ENCODE measurements at places on chromosomes 12 and 14. TPM values are rescaled to one million over a fixed set of nuclear protein-coding genes. Genes with fewer than 3 reads are reported as not detected.

Gene SLC16A7
- total RNA-seq: 6.8 TPM

Gene TRIM9
- total RNA-seq: 4.0 TPM

Gene UBE2N
- 160 TPM for total RNA-seq

GRCh38 chr14:73443758-73444157 is 14.6 kb downstream of the NUMB start:
- no peak for DNase-seq

GRCh38 chr12:117409286-117409685 is 47.9 kb upstream of the NOS1 start:
- no peak for DNase-seq

GRCh38 chr12:95179011-95179410 is 38.3 kb downstream of the FGD6 start:
- no peak for DNase-seq

DNA sequence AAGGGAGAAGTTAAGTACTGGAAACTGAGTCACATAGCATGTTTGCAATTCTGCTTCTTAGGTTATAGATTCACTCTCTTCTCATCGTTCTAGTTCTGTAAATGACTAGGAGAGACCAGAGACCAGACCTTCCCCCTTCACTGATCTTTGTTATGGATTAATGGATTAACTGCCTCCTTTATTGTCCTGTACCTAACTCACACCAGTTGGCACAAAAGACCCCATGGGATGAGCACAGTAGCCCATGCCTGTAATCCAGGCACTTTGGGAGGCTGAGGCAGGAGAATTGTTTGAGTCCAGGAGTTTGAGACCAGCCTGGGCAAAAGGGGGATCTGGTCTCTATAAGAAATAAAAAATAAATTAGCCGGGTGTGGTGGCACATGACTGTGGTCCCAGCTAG is 20.8 kb downstream of the BCAT1 start:
- DNase-seq: no peak

Gene APOF
- not detected for total RNA-seq

DNA sequence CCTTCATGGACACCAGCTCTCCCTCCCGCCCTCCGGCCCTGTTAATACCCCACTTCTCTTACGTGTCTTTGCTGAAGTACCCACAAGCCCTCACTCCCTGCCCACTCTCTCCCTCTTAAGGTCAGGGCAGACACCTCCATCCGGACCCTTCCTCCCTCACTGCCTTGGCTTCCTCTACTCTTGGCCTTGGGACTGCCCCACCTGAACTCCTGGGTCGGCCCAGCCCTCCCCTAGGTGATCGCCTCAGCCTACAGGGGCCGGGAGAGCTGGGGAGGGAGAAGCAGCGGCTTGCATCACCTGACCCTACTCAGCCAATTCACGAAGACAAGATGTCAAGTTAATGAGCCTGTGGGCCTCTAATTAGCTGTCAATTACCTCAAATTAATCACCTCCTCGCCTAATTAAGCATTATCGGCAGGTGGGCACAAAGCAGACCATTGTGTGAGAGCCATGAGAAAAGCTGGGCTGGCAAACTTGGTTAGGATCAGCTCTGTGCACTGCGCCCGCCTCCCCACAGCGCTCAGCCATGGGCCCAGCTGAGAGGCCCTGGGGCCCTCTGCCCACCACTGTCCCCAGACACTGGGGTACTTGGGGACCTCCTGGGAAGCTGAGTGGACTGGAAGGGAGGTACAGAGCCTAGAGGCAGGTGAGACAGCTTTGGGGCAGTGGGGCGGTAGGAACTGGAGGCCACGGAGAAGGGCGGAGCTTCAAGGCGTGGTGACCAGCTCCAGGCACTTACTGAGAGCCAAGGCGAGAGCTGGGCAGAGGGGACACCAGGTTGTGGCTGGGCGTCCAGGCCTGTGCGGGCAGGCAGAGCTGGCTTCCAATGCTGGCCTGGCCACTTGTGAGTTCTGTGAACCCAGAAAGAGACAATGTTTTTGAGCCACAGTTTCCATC is 25.1 kb upstream of the VSX2 start:
- DNase-seq: no peak

GRCh38 chr12:49983892-49984291 is 11.1 kb downstream of the AQP6 start:
- peak; percentile 94 for DNase-seq

GRCh38 chr12:96313606-96314005 is 86.6 kb downstream of the CDK17 start:
- no peak for DNase-seq

GRCh38 chr14:102086972-102087761 is at the start of gene HSP90AA1:
HSP90AA1 (minus strand) TSS chr14:102087044; CDS start chr14:102086378, 666 bp downstream.
- DNase-seq: peak; percentile 86

DNA sequence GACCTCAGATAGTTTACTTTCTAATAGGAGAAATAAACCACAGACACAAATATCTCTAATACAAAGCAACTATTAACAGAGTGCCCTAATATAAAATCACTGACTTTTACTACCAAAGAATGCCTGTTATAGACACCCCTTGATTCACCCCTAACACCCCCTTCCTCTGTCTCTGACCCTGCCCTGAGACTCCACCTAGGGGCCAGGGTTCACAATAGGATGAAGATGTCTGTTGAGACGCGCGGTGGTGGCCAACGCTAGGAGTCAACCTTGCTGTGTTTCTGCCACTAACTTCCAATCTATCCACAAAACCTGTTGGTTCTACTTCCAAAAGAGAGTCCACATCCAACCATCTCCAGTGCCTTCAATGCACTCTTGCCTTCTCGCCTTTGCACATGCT is 10.9 kb upstream of the TC2N start:
- DNase-seq: no peak

DNA sequence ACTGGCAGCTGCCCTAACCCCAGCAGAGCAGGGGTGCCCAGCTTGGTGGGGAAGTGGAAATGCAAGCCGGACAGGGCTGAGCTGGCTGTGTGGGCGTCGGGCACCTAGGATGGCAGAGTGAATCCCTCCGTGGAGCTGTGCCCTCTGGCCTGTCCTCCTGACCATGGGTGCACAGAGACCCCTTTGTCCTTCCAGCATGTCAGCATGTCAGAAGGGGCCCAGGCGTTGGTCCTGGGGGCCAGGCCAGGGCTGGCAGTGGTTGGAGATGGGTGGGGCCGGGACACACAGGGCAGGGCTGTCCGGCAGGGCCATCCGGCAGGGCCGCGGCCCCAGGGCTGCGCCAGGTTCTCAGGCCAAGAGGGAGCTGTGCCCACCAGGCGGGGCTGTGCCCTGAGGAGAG is 8.8 kb upstream of the TEX22 start:
- DNase-seq: no peak

- no peak for DNase-seq
Observed at GRCh38 chr12:95663525-95663924, 112.2 kb upstream of the USP44 start.

- DNase-seq: peak; percentile 25
Observed at GRCh38 chr14:28785096-28785952, 18.7 kb downstream of the FOXG1 start.
